ENCODE measurements at places on chromosomes 11 and 22.

GRCh38 chr11:33634291-33634834 is 66.3 kb downstream of the C11orf91 start:
- no peak for DNase-seq

GRCh38 chr11:57081356-57081755 is 92.6 kb downstream of the OR5AK2 start:
- no peak for DNase-seq

GRCh38 chr11:36700246-36700645 is 102.2 kb upstream of the RAG2 start:
- no peak for DNase-seq

- DNase-seq: no peak
Measured at GRCh38 chr22:32339190-32340012, 18.3 kb upstream of the RFPL3 start.

- no peak for DNase-seq
Measured at GRCh38 chr11:132535830-132536229, 996.5 kb downstream of the OPCML start.

DNA sequence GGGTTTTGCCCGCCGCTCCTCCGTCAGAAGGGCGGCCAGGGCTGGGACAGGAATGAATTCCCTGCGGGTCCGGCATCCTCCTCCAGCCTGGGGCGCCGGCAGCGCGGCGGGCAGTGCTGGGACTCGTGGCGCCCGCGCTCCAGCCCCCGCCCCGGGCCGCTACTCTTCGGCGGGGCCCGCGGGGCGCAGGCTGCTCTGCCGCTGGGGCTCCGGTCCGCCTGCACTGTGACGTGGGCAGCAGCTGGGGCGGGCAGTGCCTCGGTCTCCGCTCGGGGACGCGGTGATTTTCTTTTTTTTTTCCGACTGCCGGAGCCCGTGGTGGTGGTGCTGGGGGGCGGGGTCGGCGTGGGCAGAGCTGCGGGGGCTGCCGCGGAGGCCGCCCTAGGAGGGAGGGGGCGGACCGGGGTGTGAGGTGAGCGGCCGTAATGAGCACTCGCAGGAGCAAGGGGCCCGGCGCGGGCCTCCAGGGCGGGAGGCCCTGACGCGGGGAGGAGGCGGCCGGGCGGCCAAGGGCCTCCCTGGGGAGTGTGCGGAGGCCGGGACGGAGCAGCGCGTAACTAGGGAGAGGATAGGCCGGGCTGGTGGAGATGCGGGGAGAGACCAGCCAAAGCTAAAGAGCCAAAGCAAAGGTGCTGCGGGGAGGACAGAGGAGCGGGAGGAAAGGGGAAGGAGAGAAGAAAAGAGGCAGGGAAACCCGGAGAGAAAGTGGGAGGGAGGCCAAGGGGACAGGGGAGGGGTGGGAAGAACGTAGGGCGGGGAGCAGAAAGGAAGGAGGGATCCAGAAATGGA is 73.3 kb upstream of the ZBED5 start:
- DNase-seq: no peak

GRCh38 chr11:93512949-93513667 is 30.1 kb downstream of the SMCO4 start:
- no peak for DNase-seq

DNA sequence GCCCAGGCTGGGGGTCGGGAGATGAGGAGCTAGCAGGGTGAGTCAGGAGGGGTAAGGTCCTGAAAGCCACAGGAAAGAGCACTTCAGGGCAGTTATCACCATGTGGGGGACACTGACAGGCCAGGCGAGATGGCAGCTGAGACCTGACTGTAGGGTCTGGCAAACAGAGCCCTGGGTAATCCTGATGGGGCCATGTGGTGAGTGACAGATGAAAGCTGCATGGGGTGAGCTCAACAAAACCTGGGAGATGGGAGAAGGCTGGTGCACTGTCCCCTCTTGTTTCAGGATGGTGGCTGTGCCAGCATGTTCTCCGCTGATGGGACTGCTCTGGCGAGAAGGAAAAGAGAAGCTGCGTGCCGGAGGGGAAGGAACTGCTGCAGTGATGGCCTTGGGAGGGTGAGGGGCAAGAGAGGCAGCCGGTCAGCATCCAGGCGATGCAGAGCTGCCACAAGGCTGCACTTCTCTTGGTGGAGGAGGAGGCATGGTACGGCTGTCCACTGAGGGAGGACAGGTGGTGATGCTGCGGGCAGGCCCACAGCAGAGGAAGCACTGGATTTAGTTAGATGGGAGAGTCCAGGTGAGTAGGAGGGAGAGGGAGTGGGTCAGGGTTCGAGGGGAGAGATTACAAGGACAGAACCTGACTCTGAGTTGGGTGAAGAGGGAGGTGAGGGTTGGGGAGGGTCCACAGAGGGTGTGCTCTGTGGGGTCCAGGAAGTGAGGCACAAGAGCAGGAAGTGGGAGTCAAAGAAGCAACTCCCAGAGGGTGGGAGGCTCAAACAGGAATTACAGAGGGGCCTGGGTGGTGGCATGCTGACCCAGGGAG is 3.8 kb downstream of the TOP3B start:
- no peak for DNase-seq

DNA sequence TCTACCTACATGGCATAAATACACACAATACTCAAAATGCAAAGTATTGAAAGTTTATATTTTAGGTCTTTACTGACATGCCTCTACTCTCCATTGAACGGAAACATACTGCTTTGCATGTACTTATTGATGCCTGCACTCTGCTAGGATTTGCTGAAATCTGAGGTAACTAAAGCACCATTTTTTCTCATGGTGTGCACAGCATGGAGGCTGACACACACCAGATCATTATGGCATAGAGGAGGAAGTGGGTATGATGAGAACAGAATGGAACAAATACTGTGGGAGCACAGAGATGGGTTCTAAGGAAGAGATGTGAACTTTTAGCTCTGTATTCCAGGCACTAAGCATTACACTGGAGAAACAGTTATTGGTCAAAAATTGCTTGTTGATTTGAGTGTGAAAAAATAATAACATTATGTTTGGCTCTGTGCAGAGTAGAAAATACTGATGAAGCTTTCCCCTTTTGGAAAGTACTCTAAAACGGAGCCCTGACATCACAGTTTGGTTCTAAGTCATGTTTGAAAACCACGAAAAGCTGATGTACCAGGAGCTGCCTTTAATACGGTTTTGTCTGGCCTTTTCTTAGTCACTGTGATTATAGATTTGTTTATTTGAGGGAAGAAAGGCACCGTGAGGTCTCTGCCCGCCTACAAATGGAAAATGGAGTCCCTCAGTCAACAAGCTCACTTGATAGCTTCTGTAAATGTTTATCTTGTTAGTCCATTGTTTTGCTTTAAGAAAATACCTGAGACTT is 5.6 kb downstream of the OR52R1 start:
- no peak for DNase-seq

DNA sequence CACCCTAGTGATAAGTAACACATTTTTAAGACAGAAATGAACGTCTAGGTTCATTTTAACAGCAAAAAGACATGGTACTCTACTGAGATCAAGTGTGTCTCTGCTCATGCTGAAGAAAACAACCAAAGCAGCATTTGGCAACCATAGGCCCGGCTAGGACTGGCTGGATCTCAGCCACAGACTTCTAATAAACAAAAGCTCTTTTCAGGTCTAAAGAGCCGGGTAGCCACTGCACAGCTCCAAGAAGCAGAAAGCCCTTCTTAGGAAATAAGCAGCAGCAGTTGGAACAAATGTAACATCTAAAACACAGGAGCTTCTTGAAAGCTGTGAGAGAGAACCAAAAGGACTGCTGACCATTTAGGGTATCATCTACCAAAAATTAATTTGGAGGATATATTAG is 37.6 kb downstream of the PITPNB start:
- no peak for DNase-seq

- DNase-seq: no peak
Measured at GRCh38 chr11:11513422-11513821, 108.4 kb downstream of the GALNT18 start.

DNA sequence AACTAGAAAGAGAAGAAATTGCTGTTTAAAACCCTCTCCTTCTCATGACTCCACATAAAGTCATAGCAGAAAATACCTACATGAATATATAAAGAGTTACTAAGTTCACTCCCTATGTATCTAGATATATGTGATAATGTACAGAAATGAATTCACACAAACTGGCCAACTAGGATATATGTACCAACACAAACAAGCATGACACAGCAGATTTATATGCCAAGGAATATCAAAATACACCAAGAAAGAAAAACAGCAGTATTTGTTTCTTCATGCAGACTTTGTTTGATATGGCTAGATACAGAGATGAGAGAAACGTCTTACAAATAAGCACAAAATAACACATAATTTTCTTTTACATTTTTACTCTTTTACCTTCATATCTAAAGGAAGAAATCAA is 1.8 kb downstream of the OR51G1 start:
- DNase-seq: no peak

GRCh38 chr22:47976219-47976618 is 1213.8 kb downstream of the TBC1D22A start:
- DNase-seq: no peak

DNA sequence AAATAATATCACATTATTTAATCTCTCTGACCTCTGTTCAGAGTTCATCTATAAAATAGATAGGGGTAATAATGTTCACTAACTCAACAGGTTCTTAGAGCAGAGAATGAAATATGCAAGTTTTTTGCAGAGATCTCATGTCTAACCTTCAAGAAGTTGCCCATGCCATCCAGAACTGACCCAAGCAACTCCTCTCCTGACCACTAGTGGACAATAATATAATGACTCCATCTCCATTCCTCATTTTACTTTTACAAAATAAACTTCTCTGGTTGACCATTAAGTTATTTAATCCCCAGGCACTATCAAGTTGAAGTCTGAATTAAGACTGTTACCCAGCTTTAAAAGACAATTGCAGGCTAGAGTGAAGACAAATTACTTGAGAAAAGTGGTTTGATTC is 382.6 kb downstream of the KCNA4 start:
- no peak for DNase-seq

DNA sequence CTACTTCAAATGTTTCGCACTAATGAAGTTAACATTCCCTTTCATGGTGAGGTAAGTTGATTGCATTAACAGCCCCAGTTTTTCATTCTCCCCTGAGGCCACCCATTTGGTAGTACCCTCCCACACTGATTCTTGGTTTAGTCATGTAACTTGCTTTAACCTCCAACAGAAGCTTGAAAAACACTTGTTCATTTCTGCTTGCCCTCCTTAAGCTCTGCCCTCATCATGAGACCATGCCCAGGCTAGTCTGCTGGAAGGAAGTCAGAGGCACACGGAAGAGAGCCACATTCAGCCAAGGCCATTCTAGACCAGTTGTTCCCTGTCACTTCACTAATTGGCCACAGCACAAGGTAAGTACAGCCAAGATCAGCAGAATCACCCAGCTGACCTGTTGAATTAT is 50.7 kb upstream of the CD44 start:
- DNase-seq: no peak
